ENCODE measurements at places on chromosomes 6 and 20. TPM values are rescaled to one million over a fixed set of nuclear protein-coding genes. Genes with fewer than 3 reads are reported as not detected.

Gene HLA-G
- 0.15 TPM for total RNA-seq

Gene CDSN
- not detected for total RNA-seq

Gene ZNF341
- total RNA-seq: 4.3 TPM

Gene BEND3
- total RNA-seq: 2.1 TPM

Gene NMBR
- total RNA-seq: not detected
